ENCODE measurements at places on chromosomes 1 and 21.

GRCh38 chr1:41662765-41663437 is 178.4 kb upstream of the EDN2 start:
- peak; percentile 54 for DNase-seq

DNA sequence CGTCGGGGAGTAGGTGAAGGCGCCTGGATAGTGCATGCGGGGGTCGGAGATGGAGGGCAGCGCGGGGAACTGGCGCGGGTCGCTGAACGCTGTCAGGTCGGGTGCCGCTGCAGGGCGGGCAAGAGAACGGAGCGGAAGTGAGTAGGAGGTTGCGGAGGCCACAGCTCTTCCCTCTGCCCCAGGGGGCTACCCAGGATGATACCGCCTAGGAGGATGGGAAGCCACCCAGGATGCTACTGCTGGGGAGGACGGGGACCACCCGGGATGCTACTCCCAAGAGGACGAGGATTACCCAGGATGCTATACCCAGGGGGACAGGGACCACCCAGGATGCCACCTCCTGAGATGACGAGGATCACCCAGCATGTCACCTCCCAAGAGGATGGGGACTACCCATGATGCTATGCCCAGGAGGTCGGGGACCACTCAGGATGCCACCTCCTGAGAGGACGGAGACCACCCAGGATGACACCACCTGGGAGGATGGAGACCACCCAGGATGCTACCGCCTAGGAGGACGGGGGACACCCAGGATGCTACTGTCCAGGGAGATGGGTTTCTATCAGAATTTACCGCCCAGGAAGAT is 123.8 kb downstream of the CLIC6 start:
- peak; percentile 37 for DNase-seq

DNA sequence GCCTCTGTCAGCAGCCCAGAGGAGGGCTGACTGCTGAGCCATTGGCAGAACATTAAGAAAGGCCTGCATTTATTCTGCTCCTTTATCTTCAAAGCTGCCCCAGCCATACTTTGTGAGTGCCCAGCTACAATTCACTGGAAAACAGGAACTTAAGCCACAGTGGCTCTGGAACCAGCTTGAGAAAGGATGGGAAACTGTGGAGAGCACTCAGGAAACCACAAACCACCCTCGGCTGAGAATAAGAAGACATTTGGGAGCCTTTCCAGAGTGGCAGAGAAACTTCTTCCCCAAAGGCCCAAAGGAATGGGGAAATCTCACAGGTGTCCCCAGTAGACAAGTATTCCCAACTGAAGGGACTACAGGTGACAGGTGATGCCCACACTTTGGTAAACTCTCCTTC is 1.8 kb downstream of the LAMB3 start:
- no peak for DNase-seq

DNA sequence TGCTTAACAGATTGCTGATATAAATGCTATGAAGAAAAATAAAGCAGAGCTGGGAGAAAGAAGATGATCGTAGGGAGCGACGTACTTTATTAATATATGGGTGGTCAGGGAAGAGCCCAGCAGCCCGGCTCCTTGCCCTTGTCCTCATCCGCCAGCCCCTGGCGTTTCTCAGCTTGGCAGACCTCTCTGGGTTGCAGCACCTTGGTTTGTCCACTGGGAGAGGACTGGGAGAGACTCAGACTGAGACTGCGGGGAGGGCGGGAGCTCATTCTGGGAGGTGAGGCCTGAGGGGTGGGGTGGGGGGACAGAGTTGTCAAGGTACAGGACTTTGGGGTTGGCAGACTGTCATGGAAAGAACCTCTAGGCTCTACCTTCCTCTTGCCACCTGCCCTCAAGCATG is 3.3 kb upstream of the S100A3 start:
- no peak for DNase-seq

GRCh38 chr1:205429762-205430695 is 8.2 kb upstream of the LEMD1 start:
- DNase-seq: no peak

- DNase-seq: no peak
These were observed 113.6 kb downstream of the HLCS start for GRCh38 chr21:36852864-36853263.

DNA sequence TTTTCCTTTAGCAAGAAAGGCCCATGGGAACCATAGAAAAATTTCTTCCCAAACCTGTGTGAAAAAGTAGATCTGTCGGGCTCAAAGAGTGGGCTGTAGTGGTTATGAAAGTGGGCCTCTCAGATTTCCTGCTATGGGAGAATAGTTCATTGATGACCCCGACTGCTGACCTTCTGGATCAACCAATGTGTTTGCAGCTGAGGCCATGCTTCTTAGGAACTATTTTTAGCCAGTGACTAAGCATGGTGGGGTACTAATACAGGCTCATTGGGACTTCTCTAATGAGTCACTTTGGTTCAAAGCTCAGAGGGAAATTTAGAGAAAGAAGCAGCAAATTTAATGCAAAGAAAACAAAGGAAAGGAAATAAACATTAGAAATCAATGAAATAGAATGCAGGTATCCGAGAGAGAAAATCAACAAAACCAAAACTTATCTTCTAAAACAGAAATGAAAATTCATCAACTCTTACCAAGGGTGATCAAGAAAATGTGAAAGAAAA is 12.6 kb upstream of the PSMA5 start:
- DNase-seq: peak; percentile 51

DNA sequence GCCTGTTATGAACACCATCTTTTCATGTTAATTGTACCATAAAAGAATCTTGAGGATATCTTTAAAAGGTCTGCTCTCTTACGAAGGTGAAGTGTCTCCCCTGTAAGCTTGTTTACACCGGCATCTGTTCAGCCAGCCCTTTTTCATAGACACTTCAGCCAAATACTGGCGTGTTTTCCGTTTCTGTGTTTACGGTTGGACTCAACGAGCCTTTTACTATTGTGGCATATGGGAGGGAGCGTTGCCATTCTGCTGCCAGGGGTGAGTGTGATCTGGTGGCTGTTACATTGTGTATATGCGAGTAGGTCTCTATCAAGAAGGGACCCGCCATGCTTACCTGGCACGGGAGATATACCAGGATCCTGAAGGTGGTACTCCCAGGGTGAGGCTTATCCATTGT is 433.8 kb downstream of the CAMTA1 start:
- no peak for DNase-seq

DNA sequence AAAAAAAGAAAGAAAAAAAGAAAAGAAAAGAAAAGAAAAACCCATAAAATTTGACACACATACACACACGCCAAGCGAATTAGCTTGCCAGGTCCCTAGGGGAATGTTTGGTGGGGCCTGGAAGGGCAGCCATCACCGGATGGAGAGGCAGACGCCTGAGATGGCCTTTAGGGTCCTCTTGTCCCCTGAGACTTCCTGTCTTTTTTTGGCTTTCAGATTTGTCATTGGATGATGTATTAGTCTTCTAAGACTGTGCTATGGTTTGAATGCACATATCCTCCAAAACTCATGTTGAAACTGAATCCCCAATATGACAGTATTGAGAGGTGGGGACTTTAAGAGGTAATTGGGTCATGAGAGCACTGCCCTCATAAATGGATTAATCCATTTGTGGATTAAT is 211.8 kb downstream of the TOMM20 start:
- DNase-seq: no peak

GRCh38 chr1:51861669-51862068 is 16.9 kb downstream of the NRDC start:
- DNase-seq: no peak

GRCh38 chr1:228652116-228652515 is 83.2 kb upstream of the RHOU start:
- DNase-seq: no peak

GRCh38 chr1:241171991-241172390 is 185.0 kb downstream of the RGS7 start:
- DNase-seq: no peak

DNA sequence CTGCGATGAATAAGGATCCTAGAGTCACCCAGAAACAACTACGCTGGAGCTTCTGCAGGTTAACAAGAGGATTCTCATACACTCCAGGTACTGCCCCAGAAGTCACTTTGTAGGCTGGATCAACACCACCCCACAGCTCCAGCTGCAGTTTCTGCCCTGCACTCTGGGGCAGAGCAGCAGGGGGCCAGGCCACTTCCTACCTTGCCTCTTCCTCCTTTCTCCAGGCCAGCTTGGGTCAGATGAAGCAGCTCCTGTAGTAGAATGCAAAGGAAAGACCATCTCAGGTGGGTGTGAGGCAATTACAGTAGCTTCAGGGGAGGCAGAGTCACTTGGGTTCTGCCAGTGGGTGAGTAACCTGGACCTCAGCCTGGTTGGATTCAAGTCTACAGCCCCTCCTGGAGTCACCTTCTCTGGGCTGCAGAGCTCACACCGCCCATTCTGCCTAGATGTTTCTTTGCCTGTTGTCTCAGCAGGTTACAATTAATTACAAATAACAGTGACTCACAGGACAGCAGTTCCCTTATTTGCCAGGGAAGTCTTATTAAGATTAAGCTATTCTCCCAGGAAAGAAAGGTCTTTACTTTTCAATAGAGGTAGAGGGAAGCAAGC is 24.4 kb upstream of the BCAR3 start:
- no peak for DNase-seq

- no peak for DNase-seq
These were observed 18.4 kb downstream of the HIPK1 start for GRCh38 chr1:113947388-113948107.

GRCh38 chr21:15353546-15353945 is 288.7 kb upstream of the NRIP1 start:
- DNase-seq: no peak

- peak; percentile 93 for DNase-seq
These were observed 136.1 kb upstream of the HOOK1 start for GRCh38 chr1:59678493-59679228.

DNA sequence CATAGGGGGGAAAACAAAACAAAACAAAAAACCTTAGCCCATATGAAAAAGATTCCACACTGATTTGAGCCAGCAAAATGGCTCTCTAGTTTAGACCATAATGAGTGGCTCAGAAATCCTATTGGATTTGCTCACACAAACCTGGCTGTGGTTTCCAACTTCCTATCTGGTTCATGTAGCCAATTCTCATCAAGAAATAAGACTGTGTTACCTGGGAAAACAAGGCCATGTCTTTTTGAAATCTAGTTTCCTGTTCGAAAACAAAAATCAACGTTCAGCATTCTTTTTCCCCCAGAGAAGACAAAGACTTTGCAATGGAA is 69.2 kb downstream of the TBX15 start:
- DNase-seq: no peak

- DNase-seq: no peak
These were observed 54.8 kb downstream of the TMCO4 start for GRCh38 chr1:19744886-19745285.

DNA sequence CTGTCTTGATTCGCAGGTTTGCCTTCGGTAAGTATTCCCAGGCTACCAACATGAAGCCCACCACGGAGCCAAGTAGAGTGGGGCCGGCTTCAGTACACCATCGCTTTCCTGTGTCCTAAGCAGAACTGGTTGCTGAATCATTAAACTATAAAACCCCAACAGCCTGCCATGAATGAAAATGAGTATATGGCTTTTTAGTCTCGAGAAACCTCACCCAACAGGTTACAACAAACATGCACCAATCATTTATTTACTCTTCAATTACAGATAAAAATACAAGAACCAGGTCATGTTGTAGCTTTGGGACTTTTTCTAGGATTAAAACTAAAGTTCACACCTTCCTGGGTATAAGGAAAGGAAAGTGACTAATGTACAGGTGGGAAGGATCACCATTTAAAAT is 7.6 kb downstream of the TMPRSS2 start:
- no peak for DNase-seq

GRCh38 chr1:19817160-19817559 is 2.1 kb upstream of the RNF186 start:
- DNase-seq: no peak

DNA sequence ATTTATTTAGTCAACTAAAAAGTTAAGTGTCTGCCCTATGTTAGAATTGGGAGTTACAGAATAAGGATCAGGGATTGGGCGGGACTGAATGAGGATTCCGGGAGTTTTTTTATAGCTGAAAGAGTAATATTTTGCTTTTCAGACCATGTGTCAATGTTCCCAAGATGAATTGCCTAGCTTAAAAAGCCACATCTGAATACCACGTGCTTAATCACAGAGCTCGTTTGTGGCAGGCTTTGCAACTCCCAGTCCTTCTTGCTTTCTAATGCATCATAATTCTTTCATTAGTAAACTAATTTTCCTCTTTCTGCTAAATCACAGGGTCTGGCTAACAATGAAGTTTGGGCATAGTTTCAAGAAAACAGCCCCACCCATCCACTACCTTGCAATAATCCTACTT is 4.2 kb upstream of the BCL10 start:
- no peak for DNase-seq

DNA sequence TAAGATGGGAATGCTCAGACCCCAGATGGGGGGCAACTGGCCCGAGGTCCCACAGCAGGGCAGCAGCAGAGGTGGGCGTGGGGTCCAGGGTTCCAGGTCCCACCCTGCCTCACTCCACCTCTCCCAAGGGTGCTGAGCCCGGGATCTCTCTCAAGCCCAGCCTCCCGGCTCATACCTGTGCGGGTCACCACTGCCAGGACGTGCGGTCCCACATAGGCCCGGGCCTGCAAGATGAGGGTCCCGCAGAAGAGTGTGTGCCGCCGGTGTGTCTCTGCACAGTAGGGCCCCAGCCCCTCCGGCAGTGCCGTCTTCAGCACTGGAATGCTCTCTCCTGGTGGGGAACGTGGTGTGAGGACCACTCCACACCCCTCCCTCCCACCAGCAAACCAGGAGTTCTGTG is 14.9 kb downstream of the ATP13A2 start:
- DNase-seq: no peak

GRCh38 chr1:220341126-220341525 is 68.9 kb upstream of the RAB3GAP2 start:
- no peak for DNase-seq

- no peak for DNase-seq
These were observed 24.9 kb upstream of the CYYR1 start for GRCh38 chr21:26597981-26598380.

GRCh38 chr21:39720126-39720778 is 24.7 kb upstream of the IGSF5 start:
- no peak for DNase-seq

GRCh38 chr1:9875636-9876000 is 34.5 kb downstream of the CTNNBIP1 start:
- no peak for DNase-seq

DNA sequence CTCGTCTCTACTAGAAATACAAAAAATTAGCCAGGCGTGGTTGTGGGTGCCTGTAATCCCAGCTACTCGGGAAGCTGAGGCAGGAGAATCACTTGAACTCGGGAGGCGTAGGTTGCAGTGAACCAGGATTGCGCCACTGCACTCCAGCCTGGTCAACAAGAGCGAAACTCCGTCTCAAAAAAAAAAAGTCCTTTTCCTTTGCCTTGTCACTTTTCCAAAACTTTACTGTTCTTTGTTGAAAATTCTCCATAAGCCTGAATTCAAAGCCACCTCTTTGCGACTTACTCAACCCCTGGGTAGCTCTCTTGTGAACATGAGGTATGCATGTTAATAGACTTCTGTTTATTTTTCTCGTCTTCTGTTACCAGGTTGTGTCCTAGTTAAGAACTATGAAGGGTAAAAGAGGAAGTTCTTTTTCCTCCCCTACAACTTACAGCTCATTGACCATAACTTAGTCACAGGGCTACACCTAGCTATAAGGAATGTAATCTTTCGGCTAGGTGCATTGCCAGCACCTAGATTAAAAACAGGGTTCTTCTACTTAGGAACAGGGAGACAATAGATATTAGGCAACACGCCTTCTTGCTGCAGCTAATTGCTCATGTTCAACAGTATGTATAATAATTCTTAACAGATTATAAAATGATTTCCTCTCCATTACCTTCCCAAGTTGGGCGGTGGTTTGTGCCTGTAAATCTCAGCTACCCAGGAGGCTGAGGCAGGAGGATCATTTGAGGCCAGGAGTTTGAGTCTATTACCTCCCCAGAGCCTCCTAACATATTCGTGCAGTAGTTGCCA is 40.9 kb downstream of the PTAFR start:
- DNase-seq: no peak
